ENCODE measurements at places on chromosomes 6 and 20. TPM values are rescaled to one million over a fixed set of nuclear protein-coding genes. Genes with fewer than 3 reads are reported as not detected.

Gene DDX27
- 57.0 TPM for total RNA-seq

DNA sequence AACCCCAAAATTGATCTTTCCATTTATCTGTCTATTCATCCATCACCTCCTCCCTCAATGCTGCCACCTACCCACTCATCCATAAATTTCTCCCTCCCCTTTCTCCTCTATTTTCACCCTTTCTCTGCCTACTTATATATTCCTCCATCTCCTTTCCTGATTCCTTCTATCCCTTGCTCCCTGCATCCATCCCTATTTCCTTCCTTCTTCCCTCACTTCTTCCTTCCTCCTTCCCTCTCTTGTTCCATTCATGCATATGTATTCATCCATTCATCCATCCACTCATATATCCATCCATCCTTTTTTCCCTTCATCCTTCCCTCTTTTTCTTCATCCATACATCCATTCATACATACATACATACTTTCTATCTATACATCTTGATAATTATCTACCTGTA is 76.3 kb upstream of the GGTLC1 start:
- no peaks in the 10 kb centered on the region for H3K36me3 ChIP-seq
- no peak overlapping the region for H3K27ac ChIP-seq
- DNase-seq = no peak
- no peaks in the 10 kb centered on the region for H3K4me1 ChIP-seq
- H3K27me3 ChIP-seq = no peaks in the 10 kb centered on the region
- H3K4me3 ChIP-seq = no peak overlapping the region

GRCh38 chr6:160420253-160420968 is 72.2 kb downstream of the SLC22A3 start:
- no peaks in the 10 kb centered on the region for H3K36me3 ChIP-seq
- no peak for DNase-seq
- H3K4me1 ChIP-seq = no peaks in the 10 kb centered on the region
- H3K27me3 ChIP-seq = peaks cover 14% of the 10 kb centered on the region
- no peak overlapping the region for H3K4me3 ChIP-seq

DNA sequence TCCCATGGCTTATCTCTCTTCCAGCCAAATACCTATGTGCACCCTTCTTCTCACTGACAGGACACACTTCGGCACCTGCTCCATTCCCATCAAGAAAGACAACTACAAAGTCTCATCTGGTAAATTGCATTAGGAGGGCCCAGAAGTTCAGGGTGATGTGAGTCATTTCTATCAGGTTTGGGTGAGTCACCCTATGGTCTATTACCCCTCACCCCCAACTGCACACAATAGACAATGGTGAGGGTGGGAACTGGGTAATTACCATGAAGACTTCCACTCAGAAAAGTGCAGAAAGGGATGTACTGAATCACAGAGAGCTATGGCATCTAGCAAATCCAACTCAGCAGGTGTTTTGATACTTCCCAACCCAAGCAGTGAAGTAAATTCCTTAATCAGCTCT is 54.8 kb downstream of the OPN5 start:
- no peaks in the 10 kb centered on the region for H3K36me3 ChIP-seq
- no peaks in the 10 kb centered on the region for H3K4me1 ChIP-seq
- no peak overlapping the region for H3K4me3 ChIP-seq
- DNase-seq = no peak
- no peaks in the 10 kb centered on the region for H3K27me3 ChIP-seq

Gene KCNK16
- total RNA-seq = not detected

Gene SAMD10
- 12.1 TPM for total RNA-seq

Gene BACH2
- total RNA-seq = 2.0 TPM

DNA sequence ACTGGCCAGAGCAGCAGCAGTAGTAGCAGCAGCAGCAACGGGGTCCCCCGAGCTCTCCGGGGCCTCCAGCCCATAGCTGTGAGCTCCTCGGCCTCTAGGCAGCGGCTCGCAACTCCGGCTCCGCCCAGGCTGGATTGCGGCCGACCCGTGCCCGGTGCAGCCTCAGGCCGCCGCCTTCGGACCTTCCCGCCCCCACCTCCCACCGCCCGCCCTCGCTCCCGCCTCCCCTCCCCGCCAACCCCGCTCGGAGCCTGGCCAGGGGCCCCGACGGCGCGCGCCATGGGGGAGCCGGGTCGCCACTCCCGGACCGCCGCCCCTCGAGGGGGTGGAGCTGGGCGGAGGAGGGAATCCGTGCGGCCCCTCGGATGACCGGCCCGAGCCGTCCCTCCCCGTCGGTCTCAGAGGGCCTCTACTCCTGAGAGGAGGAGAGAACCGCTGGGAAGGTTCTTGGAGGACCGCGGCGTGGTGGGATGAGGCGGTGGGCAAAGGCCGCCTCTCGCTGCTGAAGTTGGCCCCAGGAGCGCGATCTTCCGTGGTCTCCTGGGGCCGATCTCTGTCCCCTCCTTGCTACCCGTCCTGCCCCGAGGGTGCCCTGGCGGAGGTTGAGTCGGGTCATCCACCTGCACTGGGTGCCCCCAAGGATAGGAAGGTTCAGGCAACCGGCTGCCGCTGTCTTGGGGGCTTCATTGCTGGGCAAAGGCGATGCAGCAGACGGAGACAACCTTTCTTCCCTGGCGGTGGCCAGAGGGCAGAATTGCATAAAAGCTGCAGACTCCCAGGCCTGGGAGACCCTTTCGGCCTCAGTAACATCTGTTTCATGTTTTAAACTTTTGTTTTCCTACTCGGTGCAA is at the start of gene ADAM33:
Gene ADAM33, minus strand, starts transcription at position 80 of the 851 bp plus-strand sequence. Its CDS starts 6 bp downstream, at position 74.
- H3K36me3 ChIP-seq = no peaks in the 10 kb centered on the region
- no peak within 1 kb of the TSS for H3K4me3 ChIP-seq
- DNase-seq = peak; percentile 66
- no peaks in the 10 kb centered on the region for H3K4me1 ChIP-seq
- peaks cover 5% of the 10 kb centered on the region for H3K27me3 ChIP-seq
- no peak within 1 kb of the TSS for H3K27ac ChIP-seq

Gene FAM83B
- total RNA-seq = not detected

- no peak for DNase-seq
These were observed 41.9 kb downstream of the SYNJ2 start for GRCh38 chr6:158023597-158023939.

- H3K4me3 ChIP-seq = no peak overlapping the region
- peaks cover 4% of the 10 kb centered on the region for H3K27me3 ChIP-seq
- no peak overlapping the region for H3K27ac ChIP-seq
These were observed 120.7 kb downstream of the DHX35 start for GRCh38 chr20:39082622-39083398.

GRCh38 chr20:37327748-37328147 is 18.2 kb upstream of the SRC start:
- no peaks in the 10 kb centered on the region for H3K27me3 ChIP-seq
- no peak for DNase-seq
- no peaks in the 10 kb centered on the region for H3K36me3 ChIP-seq
- peaks cover 7% of the 10 kb centered on the region for H3K4me1 ChIP-seq
- no peak overlapping the region for H3K27ac ChIP-seq

Gene RBM24
- not detected for total RNA-seq

GRCh38 chr6:5684320-5685053 is 322.2 kb downstream of the NRN1 start:
- no peaks in the 10 kb centered on the region for H3K36me3 ChIP-seq
- no peaks in the 10 kb centered on the region for H3K4me1 ChIP-seq
- no peak overlapping the region for H3K4me3 ChIP-seq
- DNase-seq = no peak

- H3K36me3 ChIP-seq = no peaks in the 10 kb centered on the region
- no peak overlapping the region for H3K4me3 ChIP-seq
- no peaks in the 10 kb centered on the region for H3K4me1 ChIP-seq
- H3K27ac ChIP-seq = no peak overlapping the region
These were observed 327.0 kb downstream of the BMP2 start for GRCh38 chr20:7094438-7094997.
